ENCODE measurements at places on chromosomes 16 and 17. TPM values are rescaled to one million over a fixed set of nuclear protein-coding genes. Genes with fewer than 3 reads are reported as not detected.

AMFR gene
- total RNA-seq, result 66.4 TPM

DRC7 gene
- 0.32 TPM for total RNA-seq

DNA sequence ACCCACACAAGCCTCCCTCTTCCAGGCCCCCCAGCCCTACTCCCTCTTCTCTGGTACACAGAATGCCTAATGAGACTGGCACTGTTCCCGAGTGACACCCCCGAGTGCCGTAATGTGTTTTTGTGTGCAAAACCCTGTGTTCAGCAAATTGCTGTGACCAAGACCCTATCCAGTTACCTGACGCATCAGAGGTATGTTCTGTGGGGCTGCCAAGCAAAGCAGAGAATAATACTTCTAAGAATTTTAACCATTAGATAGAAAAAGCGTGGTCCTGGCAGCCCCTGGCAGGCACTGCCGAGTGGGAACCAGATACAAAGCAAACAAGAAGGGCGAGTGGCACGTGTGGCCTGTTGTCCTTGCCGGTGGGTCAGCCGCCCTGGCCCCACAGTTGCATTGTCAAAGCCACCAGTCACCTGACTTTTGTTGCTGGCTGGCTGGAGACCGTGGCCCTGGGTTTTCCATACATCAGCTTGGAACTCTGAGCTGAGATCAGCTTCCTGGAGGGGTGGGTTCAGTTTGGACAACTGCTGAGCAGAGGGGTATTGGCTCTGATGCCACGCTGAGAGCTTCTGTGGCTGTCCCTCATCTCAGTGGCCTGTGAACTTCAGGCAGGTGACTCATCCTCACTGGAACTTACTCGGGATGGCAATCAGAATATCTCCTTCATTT is 69.1 kb upstream of the BRD7 start:
- no peak for DNase-seq

DNA sequence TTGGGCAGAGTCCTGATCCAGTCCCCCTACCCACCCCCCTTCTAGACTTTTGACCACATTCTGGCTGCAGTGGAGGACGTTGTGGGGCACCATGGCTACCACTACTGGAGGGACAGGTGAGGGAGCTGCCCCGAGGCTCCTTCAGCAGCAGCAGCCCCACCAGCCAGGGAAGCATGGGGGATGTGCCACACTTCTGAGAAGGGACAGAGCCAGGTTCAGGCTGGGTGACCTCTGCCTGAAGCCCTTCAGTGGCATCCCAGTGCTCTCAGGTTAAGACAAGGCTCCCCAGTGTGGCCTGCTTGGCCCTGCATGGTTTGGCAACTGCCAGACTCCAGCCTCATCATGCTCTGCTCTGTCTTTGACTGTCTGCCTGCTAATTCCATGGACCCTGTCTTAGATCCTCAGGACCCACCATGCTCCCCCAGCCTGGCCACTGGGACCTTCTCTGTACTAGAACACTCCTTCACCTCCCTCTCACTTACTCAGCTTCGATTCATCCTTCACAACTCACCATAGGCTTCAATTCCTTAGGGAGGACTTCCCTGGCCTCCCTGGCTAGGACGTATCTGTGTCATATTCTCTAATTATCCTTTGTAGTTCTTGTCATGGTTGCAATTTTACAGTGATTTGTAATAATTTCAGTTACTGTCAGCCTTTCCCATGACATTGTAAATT is 8.8 kb downstream of the SLC9A5 start:
- no peak for DNase-seq

GRCh38 chr16:5336941-5337340 is 239.3 kb upstream of the EEF2KMT start:
- DNase-seq, result no peak

- DNase-seq, result no peak
These were observed 75.6 kb upstream of the PLCG2 start for GRCh38 chr16:81703177-81704155.

DNA sequence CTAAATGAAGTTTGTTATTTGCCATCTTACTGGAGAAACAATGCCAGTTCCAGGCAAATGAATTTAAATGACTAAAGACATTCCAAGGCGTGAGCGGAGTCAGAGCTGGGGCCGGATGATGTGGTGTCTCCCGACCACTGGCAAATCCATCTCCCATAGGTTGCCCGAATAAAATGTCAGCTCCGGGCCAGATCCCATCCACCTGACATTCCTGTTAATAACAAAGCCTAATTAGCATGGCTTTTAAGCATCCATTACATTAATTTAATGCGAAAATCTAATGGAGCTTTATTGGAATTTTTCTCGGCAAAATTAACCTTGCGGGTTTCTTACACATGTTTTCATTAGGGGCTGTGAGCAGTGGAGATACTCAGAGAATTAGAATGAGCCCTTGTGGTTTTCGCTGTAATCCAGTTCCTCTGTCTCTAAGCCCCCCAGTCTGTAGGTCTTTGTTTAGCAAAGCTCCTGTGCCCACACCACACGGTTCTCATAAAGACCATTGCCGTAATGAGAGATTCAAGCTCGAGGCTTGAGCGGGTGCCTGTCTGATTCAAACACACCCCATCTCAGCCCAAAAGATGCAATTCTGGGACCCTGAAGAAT is 123.3 kb downstream of the CCT6B start:
- DNase-seq, result no peak

PHF23 gene
- 75.2 TPM for total RNA-seq

- DNase-seq, result no peak
These were observed 4.8 kb downstream of the SPNS2 start for GRCh38 chr17:4503283-4504025.

DNA sequence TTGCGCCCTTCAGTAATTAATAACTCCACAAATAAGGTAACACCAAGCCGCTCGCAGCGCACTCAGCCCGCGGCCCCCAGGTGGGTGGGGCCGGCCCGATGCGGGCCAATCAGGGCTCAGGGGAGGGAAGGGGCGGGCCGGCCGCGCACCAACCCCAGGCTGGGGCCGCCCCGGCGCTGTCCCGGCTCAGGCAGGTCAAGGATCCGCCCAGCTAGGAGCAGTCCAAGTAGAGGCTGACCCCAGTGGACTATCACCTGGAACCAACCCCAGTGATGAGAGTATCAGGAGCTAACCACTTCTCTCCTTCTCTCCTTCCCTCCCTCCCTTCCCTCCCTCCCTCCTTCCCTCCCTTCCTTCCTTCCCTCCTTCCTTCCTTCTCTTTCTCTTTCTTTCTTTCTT is 110.8 kb downstream of the C16orf78 start:
- DNase-seq, result peak; percentile 49

DNA sequence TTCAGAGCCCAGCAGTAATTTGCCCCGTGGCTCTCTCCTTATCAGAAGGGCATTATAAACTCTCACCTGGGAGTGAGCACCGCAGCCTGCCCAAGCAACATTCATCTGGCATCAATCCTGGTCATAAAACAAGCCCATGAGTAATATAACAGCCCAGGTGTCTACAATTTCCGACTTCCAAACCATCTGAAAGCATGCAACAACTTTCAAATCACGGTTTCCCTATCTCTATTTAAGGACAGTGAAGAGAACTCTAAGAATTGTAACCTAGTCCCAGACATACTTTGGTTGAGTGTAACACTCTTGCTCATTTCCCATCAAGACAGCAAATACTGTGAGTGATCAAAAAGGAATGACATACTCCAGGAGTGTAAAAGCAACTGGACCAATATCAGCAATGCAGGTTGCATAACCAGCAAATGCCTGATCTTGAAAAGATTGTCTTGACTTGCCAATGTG is 487.4 kb upstream of the SOX9 start:
- no peak for DNase-seq

KCNH4 gene
- 0.14 TPM for total RNA-seq

ABAT gene
- 35.2 TPM for total RNA-seq

XYLT2 gene
- 23.4 TPM for total RNA-seq

DNA sequence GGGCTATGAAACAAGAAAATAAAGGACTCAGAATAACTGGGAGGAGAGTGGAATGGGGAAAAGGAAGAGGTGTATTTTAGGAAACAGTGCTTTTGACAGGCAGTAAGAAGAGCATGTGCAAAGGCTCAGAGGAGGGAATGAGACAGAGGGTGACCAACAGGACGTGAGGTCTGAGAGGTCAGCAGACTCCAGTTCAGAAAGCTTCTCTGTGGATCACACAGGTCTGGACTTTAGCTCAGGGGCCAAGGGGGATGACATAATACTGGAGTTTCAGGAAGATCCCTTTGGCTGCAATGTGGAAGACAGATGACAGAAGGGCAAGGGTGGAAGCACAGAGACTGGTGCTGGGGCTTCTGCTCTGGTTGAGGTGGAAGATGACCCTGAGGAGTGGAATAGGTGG is 489.9 kb upstream of the CDH5 start:
- no peak for DNase-seq

- DNase-seq, result no peak
These were observed 14.8 kb downstream of the ALOXE3 start for GRCh38 chr17:8103549-8103948.

- no peak for DNase-seq
These were observed 78.2 kb downstream of the WIPI1 start for GRCh38 chr17:68379177-68379510.

DNA sequence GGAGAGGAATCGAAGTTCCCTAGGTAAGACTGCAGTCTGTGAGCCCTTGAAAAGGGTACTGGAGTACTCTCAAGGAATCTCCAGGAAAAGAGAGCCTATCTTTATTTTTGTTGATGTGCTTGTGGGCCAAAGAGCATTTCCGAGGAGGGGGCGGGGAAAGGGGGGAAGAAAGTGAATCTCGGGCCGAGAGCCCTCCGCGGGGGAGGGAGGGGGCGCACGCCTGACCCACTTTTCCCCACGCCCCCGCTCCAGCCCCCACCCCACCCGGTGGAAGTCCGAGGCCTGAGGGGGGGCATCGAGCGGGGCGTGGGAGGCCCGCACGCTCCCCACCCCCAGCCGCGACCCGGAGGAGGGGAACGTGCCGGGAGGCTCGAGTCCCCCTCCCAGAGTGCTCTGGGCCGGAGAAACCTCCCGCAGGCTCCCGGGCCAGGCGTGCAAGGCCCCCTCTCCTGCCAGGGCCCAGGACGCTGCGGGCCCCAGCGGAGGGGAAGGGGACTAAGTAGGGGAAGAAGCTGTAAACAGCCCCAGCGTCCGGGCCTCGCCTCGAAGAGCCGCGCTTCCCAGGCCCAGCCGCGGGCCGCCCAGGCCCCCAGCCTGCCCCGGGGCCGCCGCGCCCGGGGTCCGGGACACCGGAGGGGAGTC is 444 bp downstream of the HELZ start:
- peak; percentile 12 for DNase-seq

DNA sequence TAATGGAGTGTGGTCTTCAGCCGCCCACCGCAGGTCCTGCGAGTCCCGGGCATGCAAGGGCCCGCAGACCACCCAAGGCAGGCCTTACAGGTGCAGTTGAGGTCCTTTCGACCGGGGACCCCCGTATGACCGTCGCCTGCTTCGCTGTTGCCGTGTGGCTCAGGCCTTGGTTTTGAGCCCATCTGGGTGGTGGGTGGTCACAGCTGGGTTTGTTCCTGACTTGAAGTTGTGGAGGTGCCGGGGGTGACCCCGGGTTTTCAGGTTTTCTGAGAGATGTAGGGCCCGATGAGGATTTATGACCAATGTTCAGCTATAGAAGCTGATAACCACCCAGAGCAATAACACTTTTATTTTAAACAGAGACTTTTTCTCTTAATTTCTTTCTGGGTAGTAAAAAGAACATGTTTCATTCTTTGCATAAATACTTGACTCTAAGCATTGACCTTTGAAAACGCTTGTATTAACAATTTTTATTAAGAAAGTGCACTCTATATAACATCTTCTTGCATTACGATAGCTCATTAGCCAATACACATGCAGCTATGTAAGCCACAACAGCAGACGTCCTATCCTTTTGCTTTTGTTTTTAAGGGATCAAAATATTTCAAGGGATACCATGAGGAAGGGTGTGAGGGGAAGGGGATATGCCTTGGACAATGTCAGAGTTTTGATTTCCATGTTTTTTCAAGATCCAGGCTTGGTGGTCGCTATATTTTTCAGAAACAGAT is 1.9 kb downstream of the FOXL1 start:
- no peak for DNase-seq

- DNase-seq, result no peak
These were observed 32.6 kb downstream of the KLHDC4 start for GRCh38 chr16:87733190-87733589.

TBC1D28 gene
- total RNA-seq, result 0.26 TPM

GRCh38 chr16:22693638-22694340 is 120.2 kb upstream of the HS3ST2 start:
- DNase-seq, result no peak

GRCh38 chr16:19180741-19181140 is 12.7 kb downstream of the SYT17 start:
- no peak for DNase-seq

GRCh38 chr17:48270899-48271298 is 159.1 kb downstream of the SKAP1 start:
- no peak for DNase-seq

DNA sequence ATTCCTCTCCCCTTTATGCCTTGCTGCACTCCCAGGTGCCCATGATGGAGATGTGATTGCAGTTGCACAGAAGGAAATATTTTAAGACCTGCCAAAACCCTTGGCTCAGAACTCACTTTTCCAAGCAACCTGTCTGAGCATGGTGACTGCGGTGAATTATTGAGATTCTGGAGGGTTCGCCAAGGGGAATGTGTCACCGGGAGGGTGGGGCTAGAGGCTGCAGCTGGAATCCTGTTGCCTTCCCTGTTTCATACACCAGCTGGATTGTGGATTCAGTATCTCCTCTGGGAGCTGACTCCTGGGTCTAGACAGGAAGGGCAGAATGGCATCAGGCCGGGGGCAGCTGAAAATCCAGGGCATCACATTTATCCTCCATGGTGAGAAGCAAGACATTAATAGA is 527.2 kb downstream of the TMEM114 start:
- DNase-seq, result no peak

ASGR1 gene
- total RNA-seq, result 11.2 TPM

GRCh38 chr17:41308251-41308917 is 725 bp downstream of the KRTAP16-1 start:
- no peak for DNase-seq

KRT33B gene
- not detected for total RNA-seq

KCNJ18 gene
- not detected for total RNA-seq

- no peak for DNase-seq
These were observed 274.6 kb upstream of the HSBP1 start for GRCh38 chr16:83533193-83533592.

GRCh38 chr17:49747632-49748031 is 16.3 kb downstream of the FAM117A start:
- DNase-seq, result no peak

DNA sequence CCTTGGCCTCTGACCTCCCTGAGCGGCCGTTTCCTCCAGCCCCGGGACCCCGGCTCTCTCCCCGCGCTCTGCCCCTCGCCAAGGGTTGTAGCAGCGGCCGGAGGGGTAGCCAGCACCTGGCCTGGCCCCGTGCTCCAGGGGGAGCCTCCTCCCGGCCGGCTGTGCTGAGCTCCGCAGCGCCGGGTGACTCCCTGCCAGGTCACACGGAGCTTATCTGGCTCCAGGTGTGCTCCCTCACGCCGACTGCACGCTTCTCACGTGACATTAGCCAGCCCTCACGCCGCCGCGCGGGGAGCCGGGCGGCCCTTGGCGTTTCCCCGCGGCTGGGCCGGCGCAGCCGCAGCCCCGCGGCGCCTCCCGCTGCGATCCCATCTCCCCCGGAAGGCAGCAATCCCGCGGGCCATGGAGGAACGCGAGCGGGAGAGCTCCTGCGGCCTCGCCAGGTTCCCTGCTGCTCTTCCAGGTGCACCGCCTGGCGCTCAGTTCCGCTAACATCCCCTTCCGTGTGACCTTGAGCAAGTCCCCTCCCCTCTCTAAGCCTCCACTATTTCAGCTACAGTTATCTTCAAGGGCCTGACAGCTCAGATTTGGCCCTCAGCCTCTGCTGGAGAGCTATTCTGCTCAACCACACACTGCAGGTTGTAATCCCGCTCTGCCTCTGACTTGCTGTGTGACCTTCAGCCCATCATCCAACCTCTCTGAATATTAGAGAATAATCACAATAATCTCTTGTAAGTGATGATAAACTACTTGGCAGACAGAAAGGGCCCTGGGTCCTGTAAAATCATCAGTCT is 3.4 kb downstream of the MYO18A start:
- DNase-seq, result peak; percentile 43

Data from neural crest cell (in vitro differentiated cells).